ENCODE measurements at places on chromosomes 6 and 20.
A peak's percentile ranks its signal among the peaks of the same experiment; 100 is the strongest.

- no peak for DNase-seq
These were observed 155.1 kb downstream of the EYA2 start for GRCh38 chr20:47049771-47050170.

- no peak for DNase-seq
These were observed 8.5 kb downstream of the CNPY3 start for GRCh38 chr6:42937548-42938427.

GRCh38 chr6:45590226-45590625, 212.5 kb upstream of the SUPT3H start:
- no peak for DNase-seq

- no peak for DNase-seq
These were observed 955.6 kb downstream of the TBC1D32 start for GRCh38 chr6:120378582-120379220.

DNA sequence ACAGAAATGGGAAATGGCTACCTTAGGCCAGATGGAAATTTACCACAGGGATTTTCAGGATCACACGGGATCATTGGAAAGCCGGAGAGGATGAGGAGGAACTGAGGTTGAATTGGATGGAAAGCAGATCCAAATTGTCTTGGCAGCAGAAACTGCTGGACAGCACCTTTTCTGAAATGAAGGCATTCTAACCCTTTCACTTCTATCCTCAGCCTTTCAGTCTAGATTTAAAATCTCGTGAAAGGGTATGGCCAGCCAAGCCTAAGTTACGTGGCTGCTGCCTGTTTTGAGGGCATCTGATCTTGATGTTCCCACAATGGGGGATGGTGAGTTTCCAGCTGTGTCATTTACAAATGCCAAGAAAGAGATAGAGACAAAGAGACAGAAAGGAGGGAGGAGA, 358.2 kb downstream of the KIF16B start:
- DNase-seq = no peak

DNA sequence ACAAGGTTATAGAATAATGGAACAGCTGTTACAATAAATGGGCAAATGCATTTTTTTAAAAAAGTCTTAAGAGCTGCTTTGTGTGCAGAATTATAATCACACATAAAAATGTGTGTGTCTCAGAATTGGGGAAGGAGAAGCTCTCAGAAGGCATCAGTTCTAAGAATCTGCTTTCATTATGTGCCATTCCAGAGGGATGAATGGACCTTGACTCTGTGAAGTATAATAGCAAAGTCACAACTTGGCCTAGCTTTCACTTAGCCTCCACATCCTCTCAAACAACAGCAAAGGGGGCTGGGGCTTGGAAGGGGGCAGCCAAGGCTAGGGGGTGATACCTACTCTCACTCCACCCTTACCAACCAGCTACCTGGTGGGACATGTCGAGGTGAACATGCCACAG, 265.0 kb downstream of the CDC5L start:
- no peak for DNase-seq

DNA sequence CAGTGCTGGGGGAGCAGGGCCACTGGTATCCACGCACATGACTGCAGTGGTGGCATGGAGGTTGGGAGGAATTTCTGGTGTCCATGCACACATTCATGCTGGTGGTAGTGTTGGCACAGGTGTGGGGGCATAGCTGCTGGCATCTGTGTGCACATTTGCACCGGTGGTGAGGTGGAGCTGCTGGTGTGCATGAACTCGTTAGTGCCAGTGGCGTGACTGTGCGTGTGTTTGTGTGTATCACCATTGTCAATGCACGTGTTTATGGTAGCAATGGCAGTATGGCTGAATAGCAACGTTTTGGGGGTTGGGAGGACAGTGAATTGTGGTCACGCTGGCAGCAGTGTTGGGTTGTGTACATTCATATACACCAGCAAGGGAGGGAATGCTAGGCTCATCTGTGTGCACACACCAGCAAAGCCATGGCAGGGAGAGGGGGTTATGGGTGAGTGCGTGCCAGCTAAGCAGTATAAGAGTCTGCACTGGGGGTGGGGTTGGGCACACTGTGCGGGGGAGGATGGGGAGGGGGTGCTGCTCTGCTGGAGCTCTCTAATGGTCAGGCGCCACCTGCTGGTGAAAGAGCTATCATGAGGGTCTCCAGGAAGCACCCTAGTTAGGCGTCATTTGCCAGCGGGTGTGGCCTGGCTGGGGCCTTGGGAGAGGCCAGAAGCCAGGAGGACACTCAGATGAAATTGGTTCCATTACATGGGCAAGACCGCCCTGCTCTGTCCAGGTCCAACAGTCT, 626.1 kb upstream of the ID4 start:
- no peak for DNase-seq

DNA sequence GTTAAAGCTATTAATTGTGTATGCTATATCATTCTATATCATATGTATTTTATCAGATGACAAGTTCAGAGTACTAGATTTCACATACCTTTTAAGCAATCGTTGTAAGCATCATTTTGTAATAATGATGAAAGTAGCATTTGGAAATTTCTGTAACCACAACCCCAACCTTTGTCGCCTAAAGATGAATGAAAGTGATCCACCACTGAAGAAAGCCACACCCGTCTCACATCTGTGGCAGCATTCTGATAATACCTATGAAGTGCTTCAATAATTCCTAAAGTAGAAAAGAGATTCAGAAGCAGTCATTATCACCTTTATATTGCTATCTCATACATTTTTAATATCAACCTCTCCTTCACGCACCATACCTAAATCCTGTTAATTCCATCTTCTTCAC, 16.6 kb downstream of the ZUP1 start:
- DNase-seq = no peak

- no peak for DNase-seq
These were observed 102.5 kb upstream of the ASF1A start for GRCh38 chr6:118791499-118791898.

- no peak for DNase-seq
These were observed 113.0 kb downstream of the MTFR2 start for GRCh38 chr6:136137008-136137692.

GRCh38 chr20:52105442-52106422, 85.8 kb downstream of the ZFP64 start:
- DNase-seq = no peak

DNA sequence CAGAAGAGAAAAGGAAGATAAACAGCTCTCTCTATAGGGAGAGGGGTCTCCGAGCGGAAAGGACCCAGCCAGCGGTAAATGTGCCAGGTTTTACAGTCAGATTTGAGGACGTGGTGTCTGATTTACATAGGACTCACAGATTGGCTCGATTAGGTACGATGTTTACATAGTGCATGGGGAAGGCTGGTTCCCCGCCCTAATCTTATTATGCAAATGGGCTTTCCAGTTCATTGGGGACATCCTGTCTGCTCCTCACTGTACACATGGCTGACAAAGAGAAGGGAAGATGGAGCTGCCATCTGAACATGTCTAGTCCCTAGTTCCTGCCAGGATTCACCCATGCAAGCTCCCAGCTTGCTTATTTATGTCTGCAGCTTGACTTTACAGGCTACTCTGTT, 119.9 kb downstream of the RNF144B start:
- no peak for DNase-seq

- DNase-seq = no peak
These were observed 69.6 kb downstream of the HFE start for GRCh38 chr6:26156850-26157250.

- no peak for DNase-seq
These were observed 538 bp downstream of the FERMT1 start for GRCh38 chr20:6122111-6122872.

DNA sequence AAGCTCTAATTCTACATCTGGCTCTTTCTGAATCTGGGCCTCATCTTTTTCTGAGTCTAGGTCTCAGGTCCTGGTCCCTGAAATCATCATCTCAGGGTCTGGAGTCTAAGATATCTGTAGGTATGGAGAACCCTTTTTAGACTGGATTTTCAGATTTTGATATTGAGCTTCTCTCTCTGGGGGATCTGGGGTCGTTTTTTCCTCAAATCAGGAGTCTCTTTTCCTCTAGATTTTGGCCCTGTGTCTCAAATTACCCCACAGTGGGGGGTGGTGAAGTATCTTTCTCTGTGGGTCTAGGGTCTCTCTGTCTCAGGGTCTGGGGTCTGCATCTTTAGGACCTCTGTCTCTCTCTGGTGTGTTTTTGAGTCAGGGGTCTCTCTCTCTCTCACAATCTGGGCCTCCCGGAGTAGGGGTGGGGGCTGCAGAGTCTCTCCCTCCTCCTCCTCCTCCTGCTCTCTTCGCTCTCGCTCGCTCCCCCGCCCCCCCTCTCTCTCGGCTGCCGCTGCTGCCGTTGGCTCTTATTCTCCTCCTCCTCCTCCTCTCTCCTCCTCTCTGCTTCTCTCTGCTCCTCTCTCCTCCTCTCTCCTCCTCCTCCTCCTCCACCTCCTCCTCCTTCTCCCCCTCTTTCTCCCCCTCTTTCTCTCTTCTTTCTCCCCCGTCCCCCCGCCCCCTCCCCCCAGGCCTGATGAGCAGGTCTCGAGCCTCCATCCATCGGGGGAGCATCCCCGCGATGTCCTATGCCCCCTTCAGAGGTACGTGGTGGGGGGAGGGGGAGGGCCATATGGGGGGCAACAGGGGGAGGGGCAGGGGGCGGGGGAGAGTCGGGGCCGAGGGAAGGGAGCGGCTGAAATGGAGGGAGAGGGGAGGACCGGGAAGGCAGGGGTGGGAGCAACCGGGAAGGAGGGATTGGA, at the start of gene SYNGAP1:
Gene SYNGAP1 (plus strand): TSS at position 486 of the 911 bp plus-strand sequence. CDS start 200 bp downstream, at position 686.
- peak; percentile 45 for DNase-seq

- DNase-seq = peak; percentile 35
These were observed 5.6 kb upstream of the ANKRD60 start for GRCh38 chr20:58233881-58234528.

DNA sequence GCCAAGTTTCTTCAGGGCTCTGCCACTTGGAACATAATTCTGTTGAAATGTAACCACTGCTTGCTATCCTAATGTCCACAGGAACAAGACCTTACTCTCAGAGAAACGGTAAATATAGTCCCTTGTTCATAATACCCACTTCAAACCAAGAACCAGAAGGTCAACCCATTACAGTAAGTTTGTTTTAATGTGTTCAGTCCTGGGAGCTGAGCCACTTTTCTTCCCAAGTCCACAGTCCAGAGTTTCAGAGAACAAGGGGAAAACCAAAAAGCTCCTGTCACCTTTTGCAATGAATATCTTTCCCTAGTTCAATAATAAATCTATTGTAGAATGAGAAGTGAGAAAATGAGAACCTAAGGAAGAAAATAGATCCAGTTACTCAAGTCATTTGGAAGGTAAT, 431.9 kb upstream of the MANEA start:
- no peak for DNase-seq

DNA sequence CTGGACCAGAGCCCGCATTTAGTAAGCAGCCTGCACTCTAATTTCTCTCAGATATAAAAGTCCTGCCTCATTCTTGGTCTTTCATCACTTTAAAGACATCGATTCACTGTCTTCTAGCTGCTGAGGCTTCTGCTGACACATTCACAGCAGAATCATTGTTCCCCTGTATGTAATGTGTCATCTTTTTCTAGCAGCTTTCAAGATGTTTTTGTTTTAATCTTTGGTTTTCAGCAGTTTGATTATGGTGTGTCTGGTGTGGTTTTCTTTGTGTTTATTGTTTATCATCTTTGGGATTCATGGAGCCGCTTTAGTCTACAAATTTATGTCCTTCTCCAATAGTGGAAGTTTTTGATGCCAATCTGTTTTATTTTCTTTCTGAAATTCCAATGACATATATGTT, 157.3 kb upstream of the STMND1 start:
- DNase-seq = no peak

GRCh38 chr6:143267760-143268159, 182.7 kb downstream of the ADAT2 start:
- no peak for DNase-seq

GRCh38 chr6:148323344-148323743, 19.3 kb upstream of the SASH1 start:
- DNase-seq = no peak

- no peak for DNase-seq
These were observed 22.5 kb downstream of the PLAGL2 start for GRCh38 chr20:32184961-32185603.

DNA sequence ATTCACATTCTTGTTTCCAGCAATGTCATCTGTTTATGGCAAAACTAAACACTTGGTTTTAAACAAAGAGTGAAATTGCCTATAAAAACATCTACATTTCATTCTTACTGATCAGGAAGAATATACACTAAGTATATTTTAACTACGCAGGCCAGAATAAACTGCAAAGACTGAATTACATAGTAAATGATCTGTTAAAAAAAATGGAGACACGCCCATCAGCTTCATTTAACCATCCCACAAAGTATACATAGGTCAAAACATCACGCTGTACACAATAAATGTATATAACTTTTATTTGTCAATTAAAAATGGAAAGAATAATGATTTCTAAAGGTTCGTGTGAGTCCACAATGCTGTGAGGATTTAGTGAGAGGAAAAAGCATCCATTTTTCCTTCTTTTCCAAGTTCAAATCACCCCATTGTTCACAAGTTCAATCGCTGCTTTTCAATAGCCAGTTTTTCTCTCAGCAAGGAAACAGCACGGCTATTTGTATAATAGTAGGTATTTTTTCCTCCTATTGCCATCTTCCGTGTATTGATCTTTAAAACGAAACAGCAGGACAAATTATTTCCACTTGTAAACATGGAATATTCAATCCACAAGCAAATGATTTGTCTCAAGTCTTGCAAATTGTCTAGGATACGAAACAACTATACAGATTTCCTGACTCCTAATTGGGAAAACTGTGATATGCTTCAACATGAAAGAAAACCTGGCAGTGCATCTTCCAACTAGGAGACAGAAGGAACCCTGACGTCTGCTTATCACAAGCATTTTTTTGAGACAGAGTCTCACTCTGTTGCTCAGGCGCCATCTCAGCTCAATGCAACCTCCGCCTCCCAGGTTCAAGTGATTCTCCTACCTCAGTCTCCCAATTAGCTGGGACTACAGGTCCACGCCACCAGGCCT, 10.6 kb downstream of the SFT2D1 start:
- no peak for DNase-seq
